ENCODE measurements at places on chromosomes 5 and 9.
A peak's percentile ranks its signal among the peaks of the same experiment; 100 is the strongest.

DNA sequence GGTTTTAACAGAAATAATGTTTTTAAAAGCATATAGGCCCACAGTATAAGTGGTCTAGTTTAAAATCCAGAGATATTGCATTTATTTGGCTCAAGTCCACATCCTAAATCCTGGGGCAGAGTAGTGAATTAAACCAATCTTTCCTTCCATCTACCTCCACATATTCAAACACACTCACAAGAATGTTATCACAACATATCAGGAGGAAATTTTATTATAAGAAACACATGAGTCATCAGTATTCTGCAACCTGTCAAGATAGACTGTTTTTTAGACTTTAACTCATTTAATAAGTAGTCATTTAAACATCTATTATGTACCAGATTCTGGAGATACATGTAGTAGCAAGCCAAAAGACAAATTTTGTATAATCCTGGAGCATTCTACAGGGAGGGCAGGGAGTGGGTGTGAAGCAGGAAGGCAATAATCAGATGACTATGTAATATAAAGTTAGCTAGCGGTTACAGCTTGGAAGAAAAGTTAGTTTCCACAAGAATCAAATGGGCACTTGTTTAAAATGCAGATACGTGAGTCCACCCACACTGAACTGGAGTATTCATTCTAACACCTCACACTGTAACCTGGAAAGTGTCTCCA is 187.3 kb upstream of the PIK3R1 start:
- no peak for DNase-seq

DNA sequence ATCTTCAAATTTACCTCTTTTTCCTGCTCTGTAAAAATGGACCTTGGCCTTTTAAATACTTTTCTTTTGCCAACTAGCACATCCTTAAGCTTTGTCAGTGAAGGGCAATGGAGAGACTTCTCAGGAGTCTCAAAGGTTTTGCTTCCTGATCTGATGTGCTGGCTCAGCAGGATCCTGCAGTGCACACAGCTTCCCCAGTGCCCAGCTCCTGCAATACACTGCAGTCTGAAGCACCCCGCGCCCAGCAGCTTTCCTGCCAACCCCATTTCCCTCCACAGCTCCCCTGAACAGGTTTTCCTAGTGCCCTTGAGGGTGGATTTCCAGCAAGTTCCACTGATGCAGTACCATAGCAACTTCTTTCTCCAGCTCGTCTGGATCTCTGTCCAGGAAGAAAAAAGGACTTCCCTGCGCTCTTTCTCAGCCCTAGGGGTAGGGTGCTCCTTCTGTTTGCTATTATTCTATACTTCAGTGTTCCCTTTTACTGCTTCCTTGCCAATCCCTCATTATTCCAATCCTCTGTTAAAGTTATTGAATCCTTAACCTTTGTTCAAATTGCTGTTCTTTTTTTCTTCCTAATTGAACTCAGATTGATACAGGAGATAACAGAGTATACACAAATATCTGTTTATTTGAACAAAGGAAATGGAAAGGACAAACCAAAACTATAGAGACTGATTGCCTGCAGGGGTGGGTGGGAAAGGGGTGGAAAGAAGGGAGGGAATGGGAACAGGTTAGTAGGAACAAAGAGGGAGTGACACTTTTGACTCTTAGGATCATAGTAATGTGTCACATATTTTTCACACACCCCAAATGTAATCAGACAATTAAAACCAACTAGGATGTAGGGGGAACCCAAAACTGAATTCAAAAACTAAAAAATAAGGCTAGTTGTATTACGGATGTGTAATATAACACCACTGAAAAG is 8.5 kb downstream of the SNAPC3 start:
- DNase-seq, result no peak

GRCh38 chr5:44356231-44356630 is 33.0 kb downstream of the FGF10 start:
- DNase-seq, result no peak

DNA sequence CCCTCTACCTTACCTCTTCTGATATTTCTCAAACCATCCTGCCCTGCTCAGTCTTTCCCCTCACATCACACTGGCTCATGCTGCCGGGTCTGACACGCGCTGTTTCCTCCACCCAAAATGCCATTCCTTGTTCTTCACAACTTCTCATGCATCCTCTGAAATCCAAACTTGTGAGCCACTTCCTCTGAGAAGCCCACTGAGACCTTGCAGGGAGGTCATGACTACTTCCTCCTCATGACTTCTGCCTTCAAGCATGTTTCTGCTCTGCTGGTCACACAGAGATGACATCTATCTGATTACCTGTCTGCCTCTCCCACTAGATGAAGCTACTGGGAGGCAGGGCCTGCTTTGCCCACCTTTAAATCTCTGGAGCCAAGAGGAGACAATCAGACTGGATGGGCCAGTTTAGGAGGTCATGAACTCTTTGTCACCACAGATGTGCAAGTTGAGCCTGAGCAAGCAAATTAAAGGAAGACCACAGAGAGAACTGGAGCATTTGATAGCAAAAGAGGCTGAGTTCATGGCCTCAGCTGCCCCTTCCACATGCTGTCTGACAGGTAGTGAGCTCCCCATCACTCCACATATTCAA is 119.8 kb upstream of the TBC1D2 start:
- no peak for DNase-seq

GRCh38 chr5:75053054-75053303 is 621 bp upstream of the GCNT4 start:
- no peak for DNase-seq

DNA sequence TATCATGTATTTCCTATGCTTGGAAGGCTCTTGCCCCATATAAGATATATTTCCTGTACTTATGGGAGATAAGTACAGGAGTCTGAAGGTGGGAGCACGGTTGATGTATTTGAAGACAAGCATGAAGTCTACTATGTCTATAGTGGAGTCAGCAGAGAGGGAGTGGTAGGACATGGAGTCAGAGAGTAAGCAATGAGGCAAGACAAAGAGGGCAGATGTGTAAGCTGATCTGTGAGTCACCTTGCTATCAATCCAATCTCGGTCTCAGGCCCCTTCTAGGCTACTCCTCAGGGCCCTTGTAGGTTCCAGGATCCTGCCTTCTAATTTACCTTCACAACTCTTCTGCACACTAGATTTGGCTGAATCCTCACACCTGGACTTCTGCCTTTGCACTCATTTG is 105.5 kb downstream of the MACIR start:
- no peak for DNase-seq

DNA sequence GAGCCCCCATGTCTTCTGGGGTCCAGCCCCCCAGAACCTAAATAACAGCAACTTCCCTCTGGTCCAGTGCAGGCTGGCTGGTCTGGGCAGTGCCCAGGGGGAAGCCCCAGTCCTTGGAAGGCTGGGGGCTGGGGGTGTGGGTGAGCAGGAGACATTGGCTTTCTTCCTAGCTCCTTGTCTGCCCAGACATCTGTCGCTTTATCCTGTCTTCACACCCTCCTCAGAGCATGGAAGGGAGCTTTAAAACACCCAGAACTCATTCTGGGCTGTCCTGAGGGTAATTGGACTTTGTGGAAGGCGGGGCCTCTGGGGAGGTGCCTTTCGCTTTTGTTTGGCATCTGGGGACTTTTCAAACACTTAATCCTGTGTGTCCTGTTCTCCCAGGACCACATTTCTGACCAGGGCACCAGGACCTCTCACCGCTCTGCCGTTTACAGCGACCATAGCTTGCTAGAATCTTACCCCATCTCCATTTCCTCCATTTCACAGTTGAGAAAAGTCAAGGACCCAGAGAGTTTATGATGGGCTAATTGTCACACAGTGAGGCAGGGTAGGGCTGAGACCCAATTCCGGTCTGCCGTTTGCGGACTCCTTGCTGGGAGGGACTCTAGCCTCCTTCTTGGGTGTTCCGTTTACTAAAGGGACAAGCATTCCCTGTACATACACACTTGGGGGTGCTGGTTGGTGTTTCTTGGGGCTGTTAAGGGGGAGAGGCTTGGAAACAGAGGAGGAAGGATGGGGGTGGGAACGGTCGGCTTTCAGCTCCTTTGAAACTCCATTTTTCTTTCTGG is 1.1 kb downstream of the GSN start:
- no peak for DNase-seq

DNA sequence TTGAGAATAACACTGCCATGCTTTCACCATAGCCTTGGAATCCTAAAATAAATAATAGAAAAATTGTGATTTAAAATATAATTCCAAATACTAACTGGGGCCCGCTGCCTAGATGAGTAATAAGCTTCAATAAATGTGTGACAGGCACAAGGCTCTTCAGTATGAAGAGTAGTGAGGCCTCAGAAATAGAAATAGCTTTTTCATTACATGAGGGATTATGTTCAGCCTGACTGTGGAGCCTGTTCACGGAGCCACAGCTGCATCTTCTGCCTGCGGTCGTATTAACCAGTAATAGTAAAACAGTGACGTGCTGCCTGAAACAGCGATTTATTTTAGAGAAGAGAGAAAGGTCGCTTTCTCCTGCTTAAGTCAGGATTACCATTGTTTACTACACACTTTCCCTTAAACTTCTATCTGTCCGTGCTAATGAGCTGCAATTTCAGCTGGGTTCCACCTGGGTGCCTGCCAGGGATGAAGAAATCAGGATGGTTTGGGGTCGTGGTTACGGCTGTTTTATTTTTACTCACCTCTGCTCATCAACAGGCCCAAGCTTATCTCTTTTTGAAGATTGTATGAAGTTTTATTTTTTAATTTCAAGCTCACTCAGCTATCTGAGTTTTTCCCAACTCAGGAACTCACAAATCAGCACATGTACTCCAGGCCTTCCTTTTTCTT is 284.9 kb upstream of the WWC1 start:
- no peak for DNase-seq

GRCh38 chr5:67773411-67774266 is 441.9 kb upstream of the PIK3R1 start:
- peak; percentile 76 for DNase-seq

DNA sequence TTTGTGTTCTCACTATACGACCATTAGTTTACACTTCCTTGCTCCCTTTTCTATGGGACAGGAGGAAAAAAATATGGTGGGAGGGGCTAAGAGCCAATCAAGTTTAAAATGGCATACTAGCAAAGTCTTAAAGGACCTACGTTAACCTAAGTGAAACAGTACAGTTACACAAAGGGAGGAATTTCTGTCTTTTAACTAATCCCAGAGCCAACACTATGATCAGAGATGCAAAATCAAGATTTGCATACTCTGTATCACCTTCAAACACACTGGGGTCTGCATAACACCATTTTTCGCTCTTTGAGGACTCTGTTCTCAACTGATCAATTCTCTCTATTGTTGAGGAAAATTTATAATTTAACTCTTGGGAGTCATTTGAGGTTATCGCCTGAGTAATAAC is 49.8 kb downstream of the ALDH1A1 start:
- DNase-seq, result no peak

- DNase-seq, result no peak
Observed at GRCh38 chr9:35254237-35254636, 92.4 kb downstream of the UNC13B start.

GRCh38 chr9:133064241-133065069 is 2.7 kb downstream of the CEL start:
- DNase-seq, result no peak

GRCh38 chr9:131290767-131291370 is 1.3 kb downstream of the PLPP7 start:
- DNase-seq, result no peak

GRCh38 chr5:153520952-153521351 is 30.5 kb downstream of the GRIA1 start:
- no peak for DNase-seq
